Esophagus squamous epithelium (tissue), 5 donors: ENCODE measurements at places on chromosomes 12 and 14. TPM values are rescaled to one million over a fixed set of nuclear protein-coding genes. Genes with fewer than 3 reads are reported as not detected.

GRCh38 chr12:43696154-43696553, 62.4 kb downstream of the PUS7L start:
- DNase-seq: no peak
- H3K4me3 ChIP-seq: no peak overlapping the region
- no peaks in the 10 kb centered on the region for H3K4me1 ChIP-seq
- no peaks in the 10 kb centered on the region for H3K36me3 ChIP-seq

Gene NGB
- total RNA-seq: not detected

GRCh38 chr14:60328583-60328982, 79.6 kb downstream of the PPM1A start:
- DNase-seq: no peak
- no peaks in the 10 kb centered on the region for H3K36me3 ChIP-seq
- no peak overlapping the region for H3K27ac ChIP-seq
- peaks cover 3% of the 10 kb centered on the region for H3K4me1 ChIP-seq
- H3K4me3 ChIP-seq: no peak overlapping the region

GRCh38 chr14:46973295-46973694, 321.7 kb upstream of the RPL10L start:
- H3K36me3 ChIP-seq: no peaks in the 10 kb centered on the region
- no peaks in the 10 kb centered on the region for H3K4me1 ChIP-seq
- H3K27ac ChIP-seq: no peak overlapping the region
- no peak overlapping the region for H3K4me3 ChIP-seq

Gene ZNF839
- 6.4 TPM for total RNA-seq

Gene CLEC4C
- total RNA-seq: not detected
